Kasumi-1 (cell line): ENCODE measurements at places on chromosomes 13 and 19.

DNA sequence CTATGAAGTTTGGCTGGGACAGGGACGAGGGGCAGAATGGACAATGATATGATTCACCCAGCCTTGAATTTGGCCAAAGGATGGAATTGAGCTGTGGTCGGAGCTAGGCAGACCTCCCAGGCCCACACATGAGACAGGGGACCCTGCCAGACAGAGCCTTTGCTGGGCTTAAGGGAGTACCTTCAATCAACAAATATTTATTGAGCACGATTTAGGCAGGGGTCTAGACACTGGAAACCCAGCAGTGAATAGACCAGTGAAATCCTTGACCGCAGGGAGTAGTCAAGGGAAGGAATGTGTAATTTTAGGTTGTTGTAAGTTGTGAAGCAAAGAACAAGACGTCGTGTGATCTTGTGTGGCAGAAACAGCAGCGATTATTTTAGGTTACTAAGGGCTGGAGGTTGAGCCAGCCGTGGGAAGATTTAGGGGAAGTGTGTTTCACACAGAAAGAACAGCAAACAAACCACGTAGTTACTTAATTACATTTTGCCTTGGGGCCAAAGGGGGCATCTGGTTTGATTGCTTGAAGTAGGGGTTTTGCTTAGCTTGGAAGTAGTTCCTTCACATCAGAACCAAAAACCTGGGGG lies 16.9 kb upstream of the AP1M2 start:
- DNase-seq: peak; percentile 77

GRCh38 chr13:73521290-73521624 lies 462.5 kb downstream of the KLF5 start:
- no peak for DNase-seq

- peak; percentile 98 for DNase-seq
Observed at GRCh38 chr19:16327911-16328823, 3.5 kb downstream of the KLF2 start.

DNA sequence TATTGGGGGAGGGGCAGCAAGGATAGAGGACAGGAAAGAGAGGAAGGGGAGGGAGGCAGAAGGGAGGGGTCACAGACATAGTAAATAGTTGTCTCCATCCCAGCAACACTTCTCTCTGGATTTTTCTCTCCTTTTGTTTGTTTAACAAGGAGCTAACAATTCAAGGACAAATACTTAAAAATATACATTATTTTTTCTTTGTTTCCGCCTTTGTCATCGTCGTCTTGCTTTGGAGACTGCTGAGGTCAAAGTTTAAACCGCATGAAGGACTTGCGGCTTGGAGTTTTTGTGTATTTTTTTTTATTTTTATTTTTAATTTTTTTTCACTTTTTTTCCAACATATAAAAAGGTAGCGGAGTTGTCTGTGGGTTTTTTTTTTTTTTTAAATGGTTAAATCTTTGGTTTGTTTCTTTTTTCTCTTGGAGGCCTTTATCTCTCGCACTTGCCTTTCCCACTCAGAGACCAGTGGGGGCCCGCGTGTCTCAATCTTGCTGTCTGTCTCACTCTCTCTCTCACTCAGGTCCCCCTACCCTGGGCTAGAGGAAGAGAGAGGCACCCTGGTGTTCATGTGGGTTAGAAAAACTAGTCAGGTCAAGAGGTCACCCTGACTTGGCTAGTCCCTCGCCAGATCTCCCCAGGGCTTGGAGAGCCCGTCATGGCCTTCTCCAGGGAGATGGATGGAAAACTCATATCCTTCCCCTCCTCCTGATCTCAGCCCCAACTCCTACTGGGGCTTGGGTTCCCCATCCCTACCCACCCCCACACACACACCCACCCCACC lies 11.0 kb downstream of the ZNF574 start:
- no peak for DNase-seq

DNA sequence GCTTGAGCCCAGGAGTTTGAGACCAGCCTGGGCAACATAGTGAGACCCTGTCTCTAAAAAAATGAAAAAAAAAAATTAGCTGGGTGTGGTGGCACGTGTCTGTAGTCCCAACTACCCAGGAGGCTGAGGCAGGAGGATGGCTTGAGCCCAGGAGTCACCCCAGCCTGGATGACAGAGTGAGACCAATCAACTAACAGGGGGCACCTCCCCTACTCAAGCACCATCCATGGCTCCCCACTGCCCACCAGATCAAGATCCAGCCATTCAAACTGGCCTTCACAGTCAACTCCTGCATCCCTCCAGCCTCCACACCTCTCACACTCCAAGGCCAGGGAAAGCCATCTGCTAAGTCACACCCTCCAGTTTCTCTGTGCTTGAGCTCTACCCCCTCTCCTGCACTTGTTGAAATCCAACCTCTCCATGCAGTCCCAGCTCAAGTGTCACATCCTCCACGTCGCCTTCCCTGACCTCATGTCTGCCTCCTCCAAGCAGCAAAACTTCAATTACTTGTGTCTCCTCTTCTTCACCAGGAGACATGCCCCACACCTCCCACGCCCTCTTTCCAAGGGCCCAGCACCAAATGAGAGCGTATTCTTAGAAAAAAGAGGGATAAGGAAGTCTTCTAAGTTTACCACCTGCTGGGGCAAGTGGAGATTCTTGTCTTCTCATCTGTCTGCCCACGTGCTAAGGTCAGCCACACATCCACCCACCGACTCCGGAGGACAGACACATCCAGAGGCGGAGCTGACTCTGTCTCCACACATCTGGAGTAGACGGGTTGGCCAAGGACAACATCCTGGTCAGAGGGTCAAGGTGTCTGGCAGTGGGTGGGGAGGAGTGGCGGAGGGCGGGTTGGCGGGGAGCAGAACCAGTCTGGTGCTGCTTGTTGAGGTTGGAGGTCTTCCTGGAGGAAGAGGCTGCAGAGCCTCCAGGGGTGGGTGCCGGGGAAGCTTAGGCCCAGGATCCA lies 974 bp upstream of the CYP4F22 start:
- no peak for DNase-seq

GRCh38 chr13:79227418-79227817 lies 178.6 kb downstream of the RBM26 start:
- DNase-seq: no peak

DNA sequence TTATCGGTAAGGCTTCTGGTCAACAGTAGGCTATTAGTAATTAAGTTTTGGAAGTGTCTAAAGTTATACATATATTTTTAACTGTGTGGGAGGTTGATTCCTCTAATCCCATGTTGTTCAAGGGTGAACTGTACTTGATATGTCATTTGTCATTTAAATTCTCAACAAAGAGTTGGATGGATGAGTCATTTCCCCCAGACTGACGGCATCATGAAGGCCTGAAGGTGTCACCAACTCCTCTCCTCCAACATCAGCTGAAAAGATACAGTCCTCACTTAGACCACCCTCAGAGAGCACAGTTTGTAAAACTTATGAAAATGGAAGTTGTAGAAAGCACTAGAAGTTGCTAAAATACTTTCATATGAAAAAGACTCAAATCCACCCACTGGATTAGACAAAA lies 48.8 kb downstream of the DCLK1 start:
- DNase-seq: no peak

GRCh38 chr13:21849323-21849722 lies 178.4 kb downstream of the FGF9 start:
- peak; percentile 56 for DNase-seq

DNA sequence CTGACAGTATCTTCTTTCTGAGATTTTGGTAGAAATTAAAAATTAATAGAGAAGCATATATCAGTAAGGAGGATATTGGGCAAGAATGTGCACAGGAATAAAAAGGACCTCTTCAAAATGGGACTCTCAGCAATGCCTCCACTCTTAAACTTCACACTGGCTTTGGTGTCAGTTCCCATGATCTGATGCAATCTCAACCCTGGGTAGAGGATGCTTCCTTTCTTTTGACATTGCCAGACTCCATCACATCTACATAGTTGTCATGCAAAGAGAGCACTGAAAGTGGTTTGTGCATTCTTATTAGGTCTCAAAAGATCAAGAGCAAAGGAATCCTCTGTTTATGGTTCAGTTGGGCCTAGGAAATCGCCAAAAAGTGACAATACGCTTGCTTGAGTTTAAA lies 26.3 kb downstream of the STARD13 start:
- no peak for DNase-seq

DNA sequence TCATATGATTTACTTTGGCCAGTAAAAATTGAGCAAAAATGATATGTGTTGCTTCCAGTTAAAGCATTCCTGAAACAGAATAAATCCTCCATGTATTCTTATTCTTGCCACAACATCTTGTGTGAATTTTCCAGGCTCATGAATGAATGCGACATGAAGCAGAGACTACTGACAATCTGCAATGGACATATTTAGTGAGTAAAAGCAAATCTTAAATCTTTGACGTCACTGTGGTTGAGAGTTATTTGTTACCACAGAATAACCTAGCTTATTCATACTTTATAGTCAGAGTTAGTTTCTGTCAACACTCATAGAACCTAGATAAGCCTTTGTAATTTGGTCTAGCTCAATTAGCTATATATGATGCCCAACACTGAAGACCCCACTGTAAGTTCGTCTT lies 1443.1 kb downstream of the PCDH9 start:
- no peak for DNase-seq

- no peak for DNase-seq
Observed at GRCh38 chr19:31392464-31392863, 43.2 kb upstream of the TSHZ3 start.

DNA sequence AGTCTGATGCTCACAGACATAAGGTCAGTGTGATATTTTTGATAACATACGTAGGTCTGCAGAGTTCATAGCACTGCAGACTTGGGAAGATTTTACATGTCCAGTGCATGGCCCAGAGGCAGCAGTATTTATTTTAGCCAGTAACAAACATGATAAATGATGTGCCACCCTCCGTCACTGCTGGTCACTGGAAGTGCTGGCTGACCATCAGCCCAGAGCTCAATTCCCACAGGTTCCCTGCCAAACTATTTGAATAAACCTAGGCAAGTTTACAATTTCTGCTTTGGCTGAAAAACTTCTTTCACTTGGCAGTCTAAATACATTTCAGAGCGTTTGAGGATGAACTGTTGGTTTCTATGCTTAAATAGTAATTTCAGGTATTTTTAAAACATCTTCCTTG lies 135.5 kb upstream of the EDNRB start:
- no peak for DNase-seq

- no peak for DNase-seq
Observed at GRCh38 chr13:89227356-89227755, 1556.2 kb downstream of the SLITRK5 start.

DNA sequence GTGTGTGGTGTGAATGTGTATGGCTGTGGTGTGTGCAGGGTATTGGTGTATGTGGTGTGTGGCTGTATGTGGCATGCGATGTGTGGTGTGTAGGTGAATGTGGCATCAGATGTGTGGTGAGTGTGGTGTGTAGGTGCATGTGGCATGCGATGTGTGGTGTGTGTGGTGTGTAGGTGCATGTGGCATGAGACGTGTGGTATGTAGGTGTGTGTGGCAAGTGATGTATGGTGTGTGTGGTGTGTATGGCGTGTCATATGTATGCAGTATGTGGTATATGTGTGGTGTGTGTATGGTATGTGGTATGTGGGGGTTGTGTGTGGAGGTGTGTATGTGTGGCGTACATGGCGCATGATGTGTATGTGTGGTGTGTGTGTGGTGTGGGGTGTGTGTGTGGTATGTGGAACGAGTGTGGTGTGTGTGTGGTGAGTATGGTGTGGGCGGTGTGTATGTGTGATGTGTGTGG lies 63.4 kb downstream of the PEPD start:
- no peak for DNase-seq

GRCh38 chr19:33000510-33000909 lies 28.5 kb downstream of the FAAP24 start:
- no peak for DNase-seq

DNA sequence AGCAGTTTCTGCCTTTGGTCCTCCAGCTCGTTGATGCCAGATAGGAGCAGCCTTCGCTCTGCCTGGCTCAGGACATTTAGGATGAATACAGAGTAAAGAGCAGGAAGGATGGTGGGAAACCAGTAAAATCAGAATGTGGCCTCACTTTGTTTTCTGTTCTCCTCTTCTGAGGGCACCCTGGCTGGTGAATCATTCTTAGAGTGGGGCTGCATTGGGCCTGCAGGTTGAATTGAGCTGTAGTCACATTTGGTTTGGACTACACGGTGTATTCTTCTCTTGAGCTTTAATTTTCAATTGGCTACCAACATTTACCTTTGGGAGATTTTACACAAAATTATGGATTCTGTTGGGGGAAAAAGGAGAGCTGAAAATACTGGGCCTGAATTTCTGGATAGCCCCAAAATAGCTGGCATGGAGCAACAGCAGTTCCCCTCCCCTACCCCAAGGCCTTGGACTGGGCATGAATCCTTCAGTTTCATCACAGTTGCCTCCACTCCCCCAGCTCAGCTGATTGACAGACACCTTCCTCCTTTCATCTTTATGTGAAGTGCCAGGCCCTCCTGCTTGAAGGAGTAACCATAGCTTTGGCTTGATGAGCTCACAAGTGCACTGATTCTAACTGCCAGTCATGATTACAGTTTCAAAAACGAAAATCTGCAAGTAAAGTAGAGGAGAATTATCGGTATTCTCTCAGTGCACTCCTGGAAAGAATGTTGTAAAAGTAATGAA lies 24.3 kb downstream of the ERCC5 start:
- no peak for DNase-seq

DNA sequence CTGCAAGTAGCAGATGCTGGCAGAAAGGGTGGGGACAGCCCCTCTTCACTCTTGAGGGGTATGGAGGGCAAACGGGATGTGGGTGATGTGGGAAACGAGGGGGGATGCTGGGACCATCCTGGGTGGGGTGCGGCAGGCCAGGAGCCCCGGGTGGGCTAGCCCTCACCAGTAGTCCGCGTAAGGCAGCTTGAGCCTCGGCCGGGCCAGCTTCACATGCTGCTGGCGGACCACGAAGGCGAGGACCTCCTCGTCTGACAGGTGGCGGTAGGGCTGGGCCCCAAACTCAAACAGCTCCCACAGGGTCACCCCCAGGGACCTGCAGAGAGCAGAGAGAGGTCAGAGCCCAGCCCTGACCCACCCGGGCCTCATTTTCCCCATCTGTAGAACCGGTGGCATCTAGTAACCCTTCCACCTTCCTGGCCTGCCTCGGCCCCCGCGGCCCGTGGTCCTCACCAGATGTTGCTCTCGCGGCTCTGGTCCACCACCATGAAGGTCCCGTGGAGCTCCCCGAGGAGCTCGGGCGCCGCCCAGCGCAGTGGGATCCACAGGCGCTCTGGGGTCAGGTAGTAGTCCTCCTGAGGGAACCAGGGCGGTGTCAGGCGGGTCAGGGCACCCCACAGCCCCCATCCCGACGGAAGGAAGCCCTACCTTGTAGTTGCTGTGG lies 10.7 kb downstream of the LMTK3 start:
- no peak for DNase-seq

- no peak for DNase-seq
Observed at GRCh38 chr19:50255115-50255514, 51.7 kb downstream of the MYH14 start.

DNA sequence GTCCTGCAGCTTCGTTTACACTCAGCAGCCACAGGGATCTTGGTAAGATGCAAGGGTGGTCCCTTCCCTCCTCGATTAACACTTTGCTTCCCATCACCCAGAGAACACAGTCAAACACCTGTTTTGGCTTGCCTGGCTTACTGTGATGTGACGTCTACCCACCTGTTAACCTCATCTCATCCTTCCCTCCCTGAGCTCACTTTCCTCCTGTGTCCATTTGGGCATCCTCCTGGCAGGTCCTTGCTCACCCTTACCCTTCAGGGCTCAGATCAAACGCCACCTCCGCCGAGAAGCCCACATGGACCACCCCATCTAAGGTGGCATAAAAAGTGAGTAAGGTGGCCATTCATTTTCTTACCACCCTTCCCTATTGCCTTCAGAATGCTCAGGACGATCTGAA lies 9.2 kb downstream of the FIZ1 start:
- DNase-seq: no peak

- DNase-seq: peak; percentile 17
Observed at GRCh38 chr19:28705008-28705407, 507.9 kb downstream of the UQCRFS1 start.
